Amniotic stem cell (primary cell): ENCODE measurements at places on chromosomes 1 and 21.

DNA sequence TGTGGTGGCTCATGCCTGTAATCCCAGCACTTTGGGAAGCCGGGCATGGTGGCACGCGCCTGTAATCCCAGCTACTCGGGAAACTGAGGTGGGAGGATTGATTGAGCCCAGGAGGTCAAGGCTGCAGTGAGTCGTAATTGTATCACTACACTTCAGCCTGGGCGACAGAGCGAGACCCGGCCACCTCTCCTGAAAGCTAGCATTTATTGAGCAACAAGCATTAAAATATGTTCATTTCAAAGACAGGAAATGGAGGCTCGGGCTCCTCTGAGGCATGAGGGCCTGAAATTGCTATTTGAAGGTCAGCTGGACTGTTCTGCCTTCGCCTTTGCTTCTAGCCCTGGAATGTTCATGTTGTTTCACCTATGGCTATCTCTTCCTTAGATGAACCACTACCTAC, 34.5 kb downstream of the SPATA21 start:
- DNase-seq = no peak

GRCh38 chr1:207925210-207925609, 14.3 kb upstream of the CD34 start:
- DNase-seq = peak; percentile 14

DNA sequence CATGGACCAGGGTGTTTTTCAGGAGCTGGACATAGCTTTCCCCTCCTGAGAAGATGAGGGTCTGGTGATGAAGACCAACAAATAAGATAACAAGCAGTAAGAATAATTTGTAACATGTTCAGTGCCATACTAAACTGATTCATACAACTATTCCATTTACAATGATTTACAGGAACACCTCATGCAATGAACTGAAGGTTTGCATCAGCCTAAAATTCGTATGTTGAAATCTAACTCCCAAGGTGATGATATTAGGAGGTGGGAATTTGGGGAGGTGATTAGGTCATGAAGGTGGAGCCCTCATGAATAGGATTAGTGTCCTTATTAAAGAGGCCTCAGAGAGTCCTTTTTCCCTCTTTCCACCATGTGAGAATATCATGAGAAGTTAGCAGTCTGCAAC, 15.9 kb upstream of the NIBAN1 start:
- no peak for DNase-seq

DNA sequence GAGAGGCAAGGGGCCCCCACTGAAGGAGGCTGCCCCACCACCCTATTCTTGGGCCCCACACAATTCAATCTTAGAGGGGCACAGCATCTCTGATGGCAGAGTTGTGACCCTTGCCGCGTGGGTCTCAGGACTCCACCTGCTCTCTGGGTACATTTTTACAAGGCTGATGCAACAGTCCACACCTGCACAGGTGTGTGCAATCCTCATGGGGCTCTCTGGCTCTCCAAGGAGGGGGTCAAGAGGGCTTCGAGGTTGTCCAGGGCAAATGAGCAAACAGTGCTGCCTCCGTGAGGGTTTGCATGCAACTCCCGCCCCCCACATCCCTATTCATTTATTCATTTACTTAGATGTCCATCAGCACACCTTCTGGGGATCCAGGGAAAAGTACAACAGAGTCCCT, 81.6 kb upstream of the IFFO2 start:
- no peak for DNase-seq

DNA sequence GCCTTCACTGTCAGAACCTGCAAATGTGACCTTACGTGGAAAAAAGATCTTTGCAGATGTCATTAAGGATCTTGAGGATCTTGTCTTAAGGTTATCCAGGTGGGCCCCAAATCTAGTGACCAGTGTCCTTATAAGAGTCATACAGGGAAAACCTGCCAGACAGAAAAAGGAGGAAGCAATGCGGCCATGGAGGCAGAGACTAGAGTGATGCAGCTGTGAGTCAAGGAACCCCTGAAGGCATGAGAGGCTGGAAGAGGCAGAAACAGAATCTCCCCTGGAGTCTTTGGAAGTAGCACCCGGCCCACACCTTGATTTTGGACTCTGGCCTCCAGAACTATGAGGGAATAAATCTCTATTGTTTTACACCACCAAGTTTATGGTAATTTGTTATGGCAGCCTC, 36.5 kb upstream of the DNASE2B start:
- DNase-seq = no peak
